CD4-positive, alpha-beta T cell treated with Interleukin-15 for 1 hour (primary cell): ENCODE measurements at places on chromosomes 5 and 9.

GRCh38 chr5:50733741-50734140 is 67.3 kb downstream of the PARP8 start:
- no peak for DNase-seq

- DNase-seq, result no peak
Observed at GRCh38 chr9:25377039-25377438, 301.2 kb downstream of the TUSC1 start.

- DNase-seq, result no peak
Observed at GRCh38 chr9:9557804-9558334, 1054.9 kb downstream of the PTPRD start.

- DNase-seq, result peak; percentile 64
Observed at GRCh38 chr9:124239249-124240073, 18.3 kb upstream of the NEK6 start.

DNA sequence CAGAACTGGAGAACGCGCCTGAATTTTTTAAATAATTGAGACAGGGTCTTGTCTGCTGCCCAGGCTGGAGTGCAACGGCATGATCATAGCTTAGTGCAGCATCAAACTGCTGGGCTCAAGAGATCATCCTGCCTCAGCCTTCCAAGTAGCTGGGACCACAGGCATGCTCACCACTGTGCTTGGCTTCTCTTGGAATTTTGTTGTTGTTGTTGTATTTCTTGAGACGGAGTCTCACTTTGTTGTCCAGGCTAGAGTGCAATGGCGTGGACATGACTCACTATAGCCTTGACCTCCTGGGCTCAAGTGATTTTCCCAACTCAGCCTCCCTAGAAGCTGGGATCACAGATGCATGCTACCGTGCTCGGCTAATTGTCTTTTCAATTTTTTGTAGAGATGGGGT is 58.4 kb upstream of the DAB2IP start:
- DNase-seq, result no peak

GRCh38 chr5:146710348-146710747 is 168.2 kb downstream of the PPP2R2B start:
- no peak for DNase-seq

DNA sequence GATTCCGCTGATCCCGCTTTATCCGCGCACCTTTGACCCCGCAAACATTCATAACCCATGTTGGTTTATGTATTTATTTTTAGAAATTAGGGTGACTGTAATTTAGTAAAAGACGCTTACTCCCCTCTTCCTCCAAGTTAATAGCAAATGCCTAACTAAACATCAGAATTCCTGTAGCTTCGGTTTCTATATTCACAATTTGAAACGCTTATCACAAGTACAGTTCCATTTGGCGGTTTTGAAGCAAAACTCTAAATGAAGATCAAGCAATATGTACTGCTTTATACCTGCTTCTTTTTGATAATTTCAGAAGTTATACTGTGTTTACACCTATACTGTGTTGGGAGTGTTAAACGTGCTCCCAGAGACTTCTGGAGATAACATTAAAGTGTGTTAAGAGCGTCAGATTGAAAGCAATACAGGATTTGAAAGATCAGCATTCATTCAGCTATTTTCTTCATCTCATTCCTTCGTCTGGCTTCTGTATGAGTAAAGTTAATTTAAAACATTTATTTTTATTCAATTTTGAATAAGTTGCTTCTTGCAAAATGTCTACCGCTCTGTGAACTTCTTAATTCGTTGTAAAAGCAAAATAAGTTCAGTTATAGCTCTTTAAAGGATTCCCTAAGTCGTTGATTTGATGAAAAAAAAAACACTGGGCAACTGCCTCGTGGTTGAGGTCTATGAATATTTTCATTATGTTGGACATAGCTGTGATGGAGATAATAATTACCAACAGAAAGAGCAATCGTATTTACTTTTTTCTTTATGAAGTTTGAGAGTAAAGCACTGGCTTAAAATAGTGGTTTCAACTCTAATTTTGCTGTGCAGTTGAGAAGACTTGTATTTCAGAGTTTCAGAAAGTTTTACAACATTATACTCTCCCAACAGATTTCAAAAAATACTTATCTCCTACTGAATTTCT is 2.5 kb downstream of the PRDM6 start:
- no peak for DNase-seq

DNA sequence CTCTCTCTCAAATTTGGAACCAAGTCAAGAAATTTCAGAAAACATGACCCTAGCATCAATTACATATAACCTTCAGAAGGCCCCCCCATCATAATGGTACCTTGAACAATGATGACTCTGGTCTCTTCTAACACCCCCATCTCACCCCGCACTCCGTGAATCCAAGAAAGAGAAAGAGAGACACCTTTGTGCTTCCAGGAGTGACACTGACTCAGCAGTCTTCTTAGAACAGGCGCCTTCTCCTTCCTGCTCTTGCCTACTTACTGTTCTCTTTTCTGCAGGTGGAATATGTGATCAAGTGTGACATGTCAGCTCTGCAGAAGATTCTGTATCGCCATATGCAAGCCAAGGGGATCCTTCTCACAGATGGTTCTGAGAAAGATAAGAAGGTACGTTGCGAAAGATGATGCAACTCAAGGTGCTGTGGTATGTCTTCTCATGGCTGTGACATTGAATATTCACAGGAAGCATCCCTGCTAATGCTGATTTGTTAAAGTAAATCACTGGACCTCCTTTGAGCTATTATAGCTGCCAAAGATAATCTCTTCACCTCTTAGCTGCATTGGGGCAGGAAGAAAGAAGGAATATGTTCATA is 81.3 kb downstream of the SMARCA2 start:
- no peak for DNase-seq
